NCI-H345 (cell line): ENCODE measurements at places on chromosomes 7 and 10.

DNA sequence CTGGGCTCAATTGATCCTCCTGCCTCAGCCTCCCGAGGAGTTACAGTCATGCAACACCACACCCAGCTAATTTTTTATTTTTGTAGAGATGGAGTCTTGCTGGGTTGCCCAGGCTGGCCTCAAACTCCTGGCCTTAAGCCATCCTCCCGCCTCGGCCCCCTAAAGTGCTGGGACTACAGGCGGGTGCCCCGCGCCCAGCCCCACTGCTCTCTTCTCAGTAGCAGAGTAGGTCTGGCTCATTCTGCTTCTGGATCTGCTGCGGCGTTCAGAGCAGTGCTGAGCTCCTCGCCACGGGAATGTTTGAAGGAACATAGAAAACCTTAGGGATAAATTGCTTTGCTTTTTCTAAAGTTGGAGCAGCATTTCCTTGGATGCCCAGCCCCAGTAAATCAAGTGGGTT lies 27.4 kb downstream of the WIPI2 start:
- no peak for DNase-seq

DNA sequence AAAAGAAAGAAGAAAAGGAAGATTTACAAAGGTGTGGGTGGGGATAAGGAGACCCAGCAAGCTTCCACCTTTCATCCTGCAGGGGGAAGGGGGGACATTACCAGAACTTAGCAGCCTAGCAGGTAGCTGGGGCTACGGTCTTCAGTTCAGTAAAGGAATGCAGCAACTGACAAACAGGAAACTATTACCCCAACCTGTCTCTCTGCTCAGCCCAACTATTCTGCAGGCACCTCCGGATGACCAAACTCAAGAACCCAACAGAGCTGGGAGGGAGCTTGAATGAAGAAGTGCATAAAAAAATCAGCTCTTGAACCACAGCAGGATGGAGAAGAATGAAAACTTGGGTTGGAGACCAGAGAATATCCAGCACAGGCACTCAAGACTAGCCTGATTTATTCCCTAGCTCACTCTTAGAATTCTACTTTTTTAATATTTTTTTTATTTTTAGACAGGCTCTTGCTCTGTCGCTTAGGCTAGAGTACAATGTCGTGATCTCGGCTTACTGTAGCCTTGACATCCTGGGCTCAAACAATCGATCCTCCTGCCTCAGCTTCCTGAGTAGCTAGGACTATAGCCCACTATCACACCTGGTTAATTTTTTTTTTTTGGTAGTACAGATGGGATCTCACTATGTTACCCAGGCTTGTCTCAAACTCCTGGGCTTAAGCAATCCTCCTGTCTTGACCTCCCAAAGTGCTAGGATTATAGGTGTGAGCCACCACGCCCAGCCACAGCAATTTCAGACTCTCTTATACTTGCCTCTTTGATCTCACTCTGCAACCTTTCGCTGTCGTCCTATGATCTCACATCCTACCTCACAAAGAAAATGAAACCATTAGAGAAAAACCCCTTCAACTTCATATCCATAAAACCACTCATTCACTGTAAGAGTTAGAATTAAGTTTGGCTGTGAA lies 18.5 kb upstream of the C10orf67 start:
- DNase-seq: no peak

DNA sequence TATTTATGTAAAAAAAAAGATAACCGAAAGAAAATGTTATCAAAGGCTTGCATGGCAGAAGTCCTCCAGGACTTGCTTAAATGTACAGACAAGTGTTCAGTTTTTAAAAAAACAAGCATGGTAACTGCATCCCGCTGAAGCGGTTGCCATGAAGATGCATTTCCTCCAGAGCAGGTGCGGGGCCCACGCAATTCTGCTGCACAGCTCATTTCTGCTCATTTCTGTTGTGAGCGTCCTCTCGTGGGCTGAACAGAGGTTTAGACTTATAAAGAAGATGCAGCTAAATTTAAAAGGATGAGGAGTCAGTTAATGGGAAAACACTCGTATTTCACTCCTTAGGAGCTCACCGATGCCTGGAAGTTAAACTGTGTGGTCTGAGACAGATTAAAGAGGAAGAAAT lies 247.6 kb downstream of the DNAJB6 start:
- DNase-seq: no peak

DNA sequence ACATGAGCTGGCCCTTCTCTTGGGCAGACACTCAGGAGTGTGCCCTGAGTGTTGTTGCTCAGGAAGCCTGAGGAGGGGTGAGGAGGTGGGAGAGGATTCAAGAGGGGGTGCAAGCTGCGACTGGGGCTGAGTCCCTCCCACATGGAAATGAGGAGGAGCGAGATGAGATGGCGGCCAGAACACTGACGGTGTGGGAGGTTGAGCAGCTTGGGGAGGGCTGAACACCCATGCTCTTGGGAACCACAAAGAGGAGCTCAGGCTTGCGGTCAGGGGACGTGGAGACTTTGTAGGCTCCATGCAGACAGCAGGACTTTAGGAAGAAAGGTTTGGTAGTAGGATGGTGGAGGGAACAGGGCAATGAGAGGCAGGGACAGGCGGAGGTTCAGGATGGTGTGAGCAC lies 163.2 kb upstream of the SHH start:
- no peak for DNase-seq

DNA sequence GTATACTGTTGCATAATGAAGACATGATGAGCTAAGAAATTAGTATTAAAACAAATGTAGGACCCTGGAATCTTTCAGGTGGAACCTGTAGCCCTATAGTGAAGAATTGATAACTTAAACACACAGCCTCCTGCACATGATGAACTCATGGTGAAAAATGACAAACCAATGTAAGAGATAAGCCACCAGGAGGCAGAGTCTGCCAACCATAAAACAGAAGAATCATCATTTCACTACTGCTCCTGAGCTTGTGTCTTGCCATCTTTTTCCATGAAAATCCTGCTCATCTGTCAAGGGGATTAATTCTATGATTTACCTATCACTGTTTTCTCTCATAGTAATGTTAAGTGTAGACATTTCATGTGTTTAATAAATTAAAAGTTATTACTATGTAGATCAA lies 363.9 kb downstream of the MALRD1 start:
- no peak for DNase-seq

DNA sequence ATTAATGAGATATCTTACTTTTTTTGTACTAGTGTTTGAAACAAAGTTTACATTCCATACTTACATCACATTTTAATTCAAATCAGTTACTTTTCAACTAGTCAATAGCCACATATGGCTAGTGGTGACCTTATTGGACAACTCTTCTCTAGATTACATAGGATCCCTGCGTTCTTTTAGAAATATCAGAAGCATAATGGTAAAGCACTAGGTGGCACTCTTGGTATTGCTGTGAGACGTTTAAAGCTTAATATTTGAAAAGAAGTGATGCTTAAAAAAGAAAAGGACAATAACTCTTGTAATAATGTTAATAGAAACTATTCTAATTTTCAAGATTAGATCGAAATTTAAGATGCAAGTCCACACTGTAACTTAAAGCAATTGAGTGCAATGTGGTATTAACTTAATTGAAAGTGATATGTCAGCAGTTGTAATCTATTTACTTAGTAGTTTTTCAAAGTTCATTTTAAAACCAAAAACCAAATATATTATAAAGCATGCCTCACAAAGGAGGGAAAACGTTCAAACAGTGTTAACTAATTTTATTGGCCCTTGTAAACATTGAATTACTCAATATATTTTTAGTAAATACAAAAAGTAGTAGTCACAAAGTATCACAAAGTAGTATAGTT lies 339.1 kb downstream of the ATRNL1 start:
- DNase-seq: no peak

DNA sequence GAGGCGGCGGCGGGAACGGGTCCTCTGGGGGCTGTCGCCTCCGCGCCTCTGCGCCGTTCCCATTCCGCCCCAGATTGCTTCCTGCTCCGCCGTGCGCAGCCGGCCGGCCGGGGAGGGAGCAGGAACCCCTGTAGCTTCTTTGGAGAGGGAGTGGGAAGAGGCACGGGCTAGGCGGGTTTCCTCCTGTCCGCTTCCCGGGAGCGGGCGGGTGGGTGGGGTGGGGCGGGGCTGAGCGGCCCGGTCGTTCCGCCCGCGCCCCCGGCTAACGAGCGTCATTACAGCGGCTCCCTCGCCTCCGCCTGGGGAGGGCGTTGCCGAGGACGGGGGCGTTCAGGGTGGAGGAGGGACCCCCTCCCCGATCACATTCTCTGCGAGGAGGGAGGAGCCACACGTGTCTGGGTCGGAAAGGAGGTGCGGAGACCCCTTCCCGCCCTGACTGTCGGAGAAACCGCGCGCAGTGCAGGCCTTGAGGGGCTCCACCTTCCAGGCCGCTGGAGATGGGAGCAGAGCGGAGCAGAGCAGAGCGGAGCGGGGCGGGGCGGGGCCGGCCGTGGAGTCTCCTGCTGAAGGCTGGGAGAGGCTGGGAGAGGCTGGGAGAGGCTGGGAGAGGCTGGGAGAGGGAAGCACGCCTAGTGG lies 39.7 kb downstream of the AGAP3 start:
- DNase-seq: peak; percentile 26

DNA sequence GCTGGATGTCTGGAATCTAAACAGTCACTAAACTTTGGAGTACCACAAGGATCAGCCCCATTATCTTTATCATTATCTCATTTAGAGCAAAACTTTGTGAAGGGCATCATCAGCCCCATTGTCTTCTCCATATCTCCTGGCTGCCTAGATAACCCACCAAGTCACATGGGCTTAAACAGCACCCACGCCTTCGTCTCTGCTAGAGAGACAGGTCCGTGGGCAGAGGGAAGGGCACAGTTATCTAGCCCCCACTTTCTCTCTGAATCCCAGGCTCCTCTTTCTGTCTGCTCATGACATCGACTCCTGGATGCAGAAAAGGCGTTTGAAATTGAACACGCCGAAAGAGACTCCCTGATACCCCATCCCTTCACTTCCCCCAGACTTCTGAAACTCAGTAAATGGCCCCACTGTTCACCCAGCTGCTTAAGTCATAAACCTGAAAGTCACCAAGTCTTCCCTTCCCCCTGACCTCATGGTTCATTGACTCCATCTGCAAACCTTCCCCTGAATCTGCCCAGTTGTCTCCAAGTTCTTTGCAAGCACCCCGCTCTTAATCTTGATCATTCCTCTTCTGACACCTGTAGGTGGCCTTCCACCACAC lies 20.9 kb upstream of the PARD3 start:
- DNase-seq: no peak

GRCh38 chr7:137574812-137575211 lies 231.3 kb upstream of the PTN start:
- no peak for DNase-seq

- DNase-seq: peak; percentile 28
Measured at GRCh38 chr10:114266521-114266920, 27.5 kb downstream of the VWA2 start.

DNA sequence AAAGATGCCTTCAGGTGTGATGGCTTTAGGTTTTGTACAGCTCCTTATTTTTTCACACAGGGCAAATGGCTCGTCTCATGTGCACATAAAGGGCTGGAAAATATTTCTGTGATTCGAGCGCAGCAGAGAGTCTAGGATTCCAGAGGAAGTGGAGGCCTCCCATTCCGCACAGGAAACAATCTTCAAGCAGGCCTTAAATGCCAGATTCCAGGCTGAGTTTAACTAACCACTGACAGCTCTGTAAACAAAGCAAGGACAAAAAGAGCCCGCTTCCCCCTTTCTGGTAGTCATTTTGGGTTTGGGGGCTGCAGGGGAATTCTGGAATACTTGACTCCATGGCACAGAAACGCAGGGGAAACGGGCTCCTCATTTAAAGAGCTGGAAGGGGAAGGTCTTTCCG lies 87.2 kb downstream of the CALD1 start:
- no peak for DNase-seq
